Cortex of kidney (tissue), 1 donor: ENCODE measurements at places on chromosomes 7 and 10.

DNA sequence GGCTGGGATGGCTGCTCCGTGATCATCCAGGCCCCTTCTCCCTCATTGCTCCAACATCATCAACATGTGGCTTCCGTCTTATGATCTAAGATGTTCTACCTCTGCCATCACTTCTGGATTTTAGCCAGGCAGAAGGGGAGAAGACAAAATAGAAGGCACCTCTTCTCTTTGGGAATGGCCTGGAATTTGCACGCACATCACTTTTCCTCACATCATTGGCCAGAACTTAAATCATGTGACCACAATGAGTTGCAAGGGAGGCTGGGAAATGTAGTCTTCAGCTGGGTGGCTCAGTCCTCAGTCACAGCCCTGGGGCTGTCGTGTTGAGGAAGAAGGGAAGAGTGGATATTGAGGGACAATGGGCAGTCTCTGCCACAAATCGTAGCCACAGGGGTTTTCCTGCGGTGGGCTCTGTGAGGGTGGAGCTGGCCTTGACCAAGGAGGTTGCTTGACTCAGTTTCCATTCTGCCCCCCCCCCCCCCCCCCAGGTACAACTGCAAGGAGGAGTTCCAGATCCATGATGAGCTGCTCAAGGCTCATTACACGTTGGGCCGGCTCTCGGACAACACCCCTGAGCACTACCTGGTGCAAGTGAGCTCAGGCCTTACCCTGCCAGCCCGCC lies 50.3 kb downstream of the PALD1 start:
- no peak for DNase-seq

DNA sequence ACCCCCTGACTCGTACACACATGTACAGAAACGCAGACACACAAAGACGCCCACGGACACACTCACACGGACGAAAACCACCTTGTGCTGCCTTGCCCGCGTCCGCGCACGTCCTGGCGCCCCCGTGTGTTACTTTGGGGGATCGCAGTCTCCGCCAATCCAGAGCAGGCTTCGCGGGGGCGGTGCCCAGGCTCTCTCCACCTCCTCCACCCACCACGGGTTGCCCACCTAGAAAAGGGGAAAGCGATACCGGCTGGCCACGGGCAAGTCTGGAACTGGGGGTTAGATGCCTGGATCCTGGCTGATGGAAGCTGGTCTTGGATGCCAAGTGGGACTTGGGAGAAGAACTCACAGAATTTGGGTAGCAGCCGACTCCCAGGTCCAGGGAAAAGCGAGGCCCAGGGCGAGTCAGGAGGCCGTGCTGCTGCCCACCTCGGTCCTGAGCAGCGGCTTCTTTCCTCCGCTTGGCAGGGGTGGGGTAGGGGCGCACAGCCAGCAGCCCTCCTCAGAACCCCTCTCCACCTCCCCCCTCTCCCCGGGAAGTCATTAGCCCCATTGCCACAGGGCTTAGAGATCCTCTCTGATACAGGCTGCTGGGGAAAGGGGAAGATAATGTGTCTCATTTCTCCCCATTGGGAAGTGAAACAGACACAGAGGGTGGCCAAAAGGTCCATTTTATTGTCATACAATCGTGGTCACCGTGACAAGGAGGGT lies 4.6 kb upstream of the VGF start:
- DNase-seq = no peak

GRCh38 chr10:79038841-79039201 lies 29.9 kb upstream of the ZMIZ1 start:
- DNase-seq = no peak

DNA sequence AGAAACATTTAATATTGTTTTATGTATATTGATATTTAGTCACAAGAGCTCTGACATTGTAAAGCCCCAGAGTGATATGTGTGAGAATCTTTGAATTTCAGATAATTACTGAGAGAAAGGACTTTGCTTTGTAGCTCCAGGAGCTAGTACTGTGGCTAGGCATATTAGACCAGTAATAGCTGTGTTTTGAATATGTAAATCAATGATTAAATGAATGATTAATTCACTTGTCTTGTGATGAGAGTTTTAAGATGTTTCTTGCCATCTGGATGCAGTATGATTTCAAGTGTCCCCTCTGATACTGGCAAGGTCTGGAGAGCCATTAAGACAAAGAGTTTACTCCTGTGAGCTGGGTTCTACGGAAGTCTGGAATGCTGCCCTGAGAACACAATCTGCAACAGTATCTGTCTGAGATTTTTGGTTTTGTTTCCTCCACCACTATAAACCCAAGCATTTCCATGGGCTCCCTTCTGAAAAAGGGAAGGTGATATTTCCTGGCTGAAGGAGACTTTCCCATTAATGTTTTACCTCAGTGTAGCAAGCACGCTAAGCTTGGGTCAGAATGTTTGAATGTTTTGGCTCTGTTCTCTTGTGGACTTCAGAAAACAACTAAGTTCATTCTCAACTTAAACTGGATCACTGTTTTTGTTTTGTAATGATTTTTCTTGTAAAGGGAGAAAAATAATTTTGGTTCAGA lies 61.3 kb upstream of the BICC1 start:
- DNase-seq = no peak

- DNase-seq = no peak
These were observed 25.9 kb upstream of the BICC1 start for GRCh38 chr10:58486821-58487220.

- DNase-seq = no peak
These were observed 103.5 kb upstream of the RET start for GRCh38 chr10:42973411-42973810.

DNA sequence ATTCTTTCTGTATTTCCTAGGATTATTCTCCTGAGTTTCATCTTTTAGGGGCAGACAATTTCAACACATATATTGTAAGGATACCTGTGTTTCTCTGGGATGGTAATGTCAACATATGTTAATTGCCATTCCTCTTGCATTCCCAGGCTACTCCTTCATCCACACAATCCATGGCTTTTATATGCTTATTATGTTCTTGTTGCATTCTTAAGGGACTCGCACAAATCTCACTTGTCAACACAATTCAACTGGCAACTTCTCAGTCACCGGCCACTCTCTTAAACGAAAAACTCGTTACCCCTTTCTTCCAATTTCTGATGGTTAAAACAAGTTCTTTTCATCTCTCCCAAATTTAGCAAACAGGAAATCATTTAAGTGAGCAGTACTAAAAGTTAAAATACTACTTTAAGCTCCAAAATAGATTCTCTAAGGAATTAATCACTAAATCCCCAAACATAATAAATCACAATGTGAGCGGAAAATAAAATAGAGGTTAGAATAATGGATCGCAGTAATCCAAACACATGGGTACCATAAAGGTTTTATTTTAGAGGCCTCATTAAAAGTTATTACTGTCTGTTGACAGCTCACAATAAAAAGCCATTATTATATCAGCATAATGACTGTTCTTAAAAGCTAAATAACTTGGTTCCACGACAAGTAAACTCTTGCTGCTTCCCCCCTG lies 223.2 kb downstream of the ELMO1 start:
- no peak for DNase-seq

- DNase-seq = no peak
These were observed 59.6 kb upstream of the ZNF32 start for GRCh38 chr10:43708262-43708661.

DNA sequence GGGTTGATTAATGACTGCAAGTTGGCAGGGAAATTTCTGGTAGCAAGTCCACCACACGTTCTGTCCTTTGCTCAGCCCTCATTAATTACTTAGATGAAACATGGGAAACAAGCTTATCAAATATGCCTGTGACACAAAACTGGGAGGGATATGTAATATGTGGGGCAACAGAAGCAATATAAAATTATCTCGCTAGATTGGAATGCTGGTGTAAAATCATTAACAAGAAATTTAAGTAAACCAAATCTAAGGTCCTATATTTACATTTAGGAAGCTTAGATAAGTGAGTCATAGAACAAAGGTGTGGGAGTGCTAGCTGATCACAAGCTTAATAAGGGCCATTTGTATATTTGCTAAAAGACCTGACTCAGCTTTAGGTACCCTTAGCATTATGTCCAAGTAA lies 23.5 kb downstream of the TRPV5 start:
- DNase-seq = no peak
